Ovary (tissue), 10 donors: ENCODE measurements at places on chromosomes 5 and 9.

DNA sequence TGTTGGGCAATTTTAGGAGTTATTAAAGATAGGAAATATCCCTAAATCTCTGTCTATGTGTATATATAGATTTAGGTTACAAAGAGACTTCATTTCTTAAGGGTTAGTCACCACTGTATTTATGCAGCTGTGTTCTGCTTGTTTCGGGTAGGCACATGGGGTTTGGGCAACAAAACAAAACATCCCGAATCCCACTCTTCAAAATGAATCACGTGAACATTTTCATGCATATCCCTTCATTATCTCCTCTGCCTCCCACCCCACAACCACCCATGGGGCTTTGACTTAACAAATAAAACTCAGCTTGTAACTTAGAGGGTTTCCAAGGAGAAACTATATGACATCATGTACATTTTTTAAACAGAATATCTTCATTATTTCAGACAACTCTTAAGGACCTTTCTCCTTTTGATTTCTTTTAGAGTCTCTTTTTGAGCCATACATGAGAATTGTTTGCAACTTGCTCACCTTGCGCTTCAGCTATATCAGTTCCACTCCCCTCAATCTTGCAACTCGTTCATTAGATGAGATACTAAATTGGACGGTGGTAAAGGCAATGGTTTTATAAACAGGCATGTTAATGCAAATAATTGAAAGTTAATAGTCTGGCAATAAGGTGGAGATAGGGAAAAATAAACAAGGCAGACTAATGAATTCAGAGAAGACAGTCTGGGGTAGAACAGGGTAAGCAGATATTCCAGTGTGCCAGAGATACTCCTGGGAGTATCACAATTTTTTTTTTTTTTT lies 136.7 kb downstream of the CD180 start:
- H3K36me3 ChIP-seq = no peaks in the 10 kb centered on the region
- H3K4me3 ChIP-seq = no peak overlapping the region
- DNase-seq = no peak

GRCh38 chr5:168881427-168882149 lies 302.4 kb upstream of the PANK3 start:
- peaks cover 1% of the 10 kb centered on the region for H3K4me1 ChIP-seq
- no peaks in the 10 kb centered on the region for H3K36me3 ChIP-seq
- no peak overlapping the region for H3K27ac ChIP-seq
- DNase-seq = no peak
- no peak overlapping the region for H3K4me3 ChIP-seq

DNA sequence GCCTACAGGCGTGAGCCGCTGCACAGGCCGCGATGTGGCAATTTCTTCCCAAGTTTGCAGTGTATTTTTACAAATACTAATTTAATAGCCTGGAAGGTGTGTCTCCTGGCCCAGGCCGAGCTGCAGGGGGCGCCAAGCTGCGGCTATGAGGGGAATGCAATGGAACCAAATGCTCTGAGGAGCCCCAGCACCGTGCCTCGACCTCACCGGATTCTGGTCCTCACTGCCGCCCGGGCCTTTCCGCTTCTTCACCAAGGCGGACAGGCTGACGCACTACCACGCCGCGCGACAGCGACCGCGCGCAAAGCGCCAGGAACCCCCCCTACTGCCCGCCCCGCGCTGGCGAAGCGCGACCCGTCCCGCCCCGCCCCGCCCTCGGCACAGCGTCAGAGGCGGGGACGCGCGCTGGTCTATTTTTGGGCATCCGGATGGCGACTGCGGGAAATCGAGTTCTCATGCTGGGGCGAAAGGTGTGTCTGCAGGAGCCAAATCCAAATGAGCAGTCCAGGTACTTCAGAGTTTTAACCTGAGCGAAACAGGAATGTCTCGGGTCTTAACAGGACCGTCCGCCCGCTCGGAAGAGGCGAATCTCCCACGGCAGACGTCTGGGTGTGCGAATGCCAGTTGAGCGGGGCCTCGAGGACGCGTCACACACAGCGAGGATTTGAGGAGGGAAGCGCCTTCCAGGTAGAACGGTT lies 31.7 kb upstream of the PRXL2C start:
- DNase-seq = peak; percentile 77
- H3K27me3 ChIP-seq = no peaks in the 10 kb centered on the region
- H3K36me3 ChIP-seq = no peaks in the 10 kb centered on the region
- no peaks in the 10 kb centered on the region for H3K4me1 ChIP-seq
- H3K27ac ChIP-seq = no peak overlapping the region

DNA sequence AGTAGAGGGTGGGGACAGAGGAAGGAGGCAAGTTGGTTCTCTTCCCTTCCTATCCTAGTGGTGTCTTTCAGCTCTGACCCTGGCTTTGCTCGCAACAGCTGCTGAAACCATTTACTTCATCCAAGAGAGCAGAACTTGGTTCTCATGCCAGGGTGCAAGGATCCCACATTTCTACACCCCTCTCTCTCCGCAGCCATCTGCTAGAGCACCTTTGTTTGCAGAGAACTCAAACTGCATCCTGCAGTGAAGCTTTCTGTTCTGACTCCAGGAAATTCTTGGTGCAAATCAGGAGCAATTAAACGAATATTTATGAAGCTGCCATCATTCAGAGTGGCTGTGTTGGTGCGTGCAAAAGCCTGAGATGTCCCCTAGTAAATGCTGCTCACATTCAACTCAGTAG lies 31.9 kb downstream of the NEUROG1 start:
- no peaks in the 10 kb centered on the region for H3K36me3 ChIP-seq
- no peak for DNase-seq
- H3K4me3 ChIP-seq = no peak overlapping the region
- no peak overlapping the region for H3K27ac ChIP-seq

GRCh38 chr9:15142878-15143534 lies 164.0 kb downstream of the TTC39B start:
- no peaks in the 10 kb centered on the region for H3K27me3 ChIP-seq
- DNase-seq = no peak
- H3K27ac ChIP-seq = no peak overlapping the region
- no peaks in the 10 kb centered on the region for H3K4me1 ChIP-seq

GRCh38 chr5:64532212-64532611 lies 26.4 kb downstream of the RGS7BP start:
- no peaks in the 10 kb centered on the region for H3K36me3 ChIP-seq
- no peak overlapping the region for H3K4me3 ChIP-seq
- H3K27me3 ChIP-seq = no peaks in the 10 kb centered on the region
- no peak overlapping the region for H3K27ac ChIP-seq
- H3K4me1 ChIP-seq = peaks cover 6% of the 10 kb centered on the region

DNA sequence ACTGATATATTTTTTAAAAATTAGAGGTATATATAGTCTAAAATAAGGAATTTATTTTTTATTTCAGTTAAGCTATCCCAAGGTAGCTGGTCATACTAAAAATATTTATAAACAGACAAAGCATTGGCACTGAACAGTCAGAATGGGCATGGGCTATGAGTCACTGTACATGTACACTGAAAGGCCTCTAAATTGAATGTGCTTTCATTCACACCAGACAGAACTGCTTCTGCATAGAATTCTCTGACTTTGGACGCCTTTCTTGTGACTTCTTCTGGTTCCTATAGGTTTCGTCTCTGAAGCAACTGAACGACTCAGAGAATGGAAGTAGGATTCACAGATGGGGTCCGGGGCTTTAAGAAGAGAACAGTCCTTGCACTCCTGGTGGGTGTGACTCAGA lies 394.8 kb upstream of the MEF2C start:
- DNase-seq = no peak
- H3K36me3 ChIP-seq = no peaks in the 10 kb centered on the region
- H3K4me1 ChIP-seq = no peaks in the 10 kb centered on the region
